ENCODE measurements at places on chromosomes 12 and 14. TPM values are rescaled to one million over a fixed set of nuclear protein-coding genes. Genes with fewer than 3 reads are reported as not detected.

Gene LBHD2
- not detected for total RNA-seq

Gene JAG2
- 21.7 TPM for total RNA-seq

Gene NGB
- 0.24 TPM for total RNA-seq

Gene LHX5
- 0.24 TPM for total RNA-seq

Gene ZBTB25
- total RNA-seq = 6.0 TPM

Gene TOMM20L
- not detected for total RNA-seq

Gene KRT71
- total RNA-seq = not detected

Gene KRT73
- not detected for total RNA-seq

Gene KRT78
- 1.3 TPM for total RNA-seq

Gene CLEC12A
- not detected for total RNA-seq

Gene OTUB2
- 1.7 TPM for total RNA-seq

Gene C12orf60
- total RNA-seq = 2.7 TPM

Gene OR6C70
- total RNA-seq = not detected

Gene FAM186B
- total RNA-seq = 0.48 TPM

Gene CEBPE
- not detected for total RNA-seq

Gene NYNRIN
- total RNA-seq = 7.0 TPM

Gene CCDC197
- total RNA-seq = not detected

Gene GYS2
- total RNA-seq = not detected

Gene RBM25
- total RNA-seq = 16.8 TPM

Gene CCER1
- not detected for total RNA-seq

Gene USP15
- 41.8 TPM for total RNA-seq

Gene DHRS2
- total RNA-seq = not detected

Gene DPF3
- 0.85 TPM for total RNA-seq
